ENCODE measurements at places on chromosomes 7 and 10. TPM values are rescaled to one million over a fixed set of nuclear protein-coding genes. Genes with fewer than 3 reads are reported as not detected.

The NUTM2E gene
- not detected for total RNA-seq

- DNase-seq, result peak; percentile 30
These were observed 51.4 kb downstream of the C10orf67 start for GRCh38 chr10:23293145-23293724.

DNA sequence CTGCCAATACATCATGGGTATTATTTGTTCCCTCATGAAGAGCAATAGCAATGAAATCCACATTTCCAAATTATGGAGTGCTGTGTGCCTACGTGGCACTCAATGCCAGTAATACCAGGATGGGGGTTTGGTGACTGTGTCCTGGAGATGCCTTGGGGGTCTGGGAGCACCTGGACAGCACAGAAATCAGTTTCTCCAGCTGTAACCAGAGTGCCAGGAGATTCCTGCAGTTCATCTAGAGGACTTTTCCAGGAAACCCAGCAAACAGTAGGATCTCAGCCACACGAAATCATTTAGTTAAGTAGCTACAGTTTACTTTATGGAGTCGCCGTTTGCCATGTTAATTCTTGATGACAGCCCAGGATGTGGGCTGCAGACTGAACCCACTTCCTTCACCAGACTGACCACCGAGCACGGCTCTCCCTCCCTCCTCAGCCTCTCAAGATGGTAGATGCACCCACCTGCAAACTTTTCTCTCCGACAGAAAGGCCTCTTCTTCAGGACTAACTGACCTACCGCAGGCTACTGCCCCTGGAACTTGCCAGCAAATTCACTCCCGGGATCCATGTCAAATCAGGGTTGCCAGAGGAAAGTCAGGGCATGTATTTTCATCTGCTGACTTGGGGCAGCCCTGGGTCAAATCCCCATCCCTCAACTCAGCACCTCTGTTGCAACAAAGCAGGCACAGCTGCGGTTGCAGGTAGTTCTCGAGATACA lies 30.3 kb downstream of the MKI67 start:
- no peak for DNase-seq

- no peak for DNase-seq
These were observed 369.7 kb upstream of the NPVF start for GRCh38 chr7:25597946-25598345.

DNA sequence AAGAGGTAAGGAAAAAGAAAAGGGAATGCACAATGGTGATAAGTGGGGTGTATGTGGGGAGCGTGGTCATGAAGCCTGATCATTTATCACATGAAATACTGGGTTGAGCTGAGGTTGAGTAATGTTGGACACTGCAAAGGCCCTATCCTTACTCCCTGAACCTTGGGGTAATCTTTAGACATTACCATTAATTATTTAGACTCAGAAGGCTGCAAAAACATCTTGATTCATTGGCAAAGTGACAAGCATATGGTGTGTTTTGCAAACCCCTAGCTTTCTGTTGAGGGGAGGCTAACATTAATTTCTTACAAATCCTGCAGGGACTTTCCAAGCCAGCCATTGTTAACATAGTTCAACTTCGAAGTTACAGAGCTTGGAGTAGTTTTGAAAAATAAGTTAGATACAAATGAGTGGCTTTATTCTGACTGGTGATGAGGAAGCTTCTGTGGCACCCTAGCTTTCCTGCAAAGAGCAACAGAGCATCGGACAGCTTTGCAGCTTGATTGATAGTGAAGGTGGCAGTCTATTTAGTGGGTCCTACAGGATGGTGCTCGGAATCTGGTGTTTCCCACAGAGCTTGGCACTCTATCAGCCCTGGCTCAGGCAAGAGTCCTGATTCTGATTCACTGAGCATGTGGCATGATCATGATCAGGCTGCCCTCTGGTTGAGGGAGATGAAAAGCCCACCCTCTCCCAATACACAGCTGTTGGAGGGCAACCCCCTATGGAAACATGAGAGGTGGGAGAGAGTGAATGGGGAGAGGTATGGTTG lies 153.7 kb upstream of the NPVF start:
- no peak for DNase-seq

- peak; percentile 30 for DNase-seq
These were observed 53.5 kb downstream of the ABLIM1 start for GRCh38 chr10:114604357-114605130.

- DNase-seq, result no peak
These were observed 311.9 kb downstream of the LRMDA start for GRCh38 chr10:75743291-75743778.

The GNGT1 gene
- total RNA-seq, result not detected

The ZNF488 gene
- 0.18 TPM for total RNA-seq

The MMP21 gene
- 0.09 TPM for total RNA-seq

GRCh38 chr10:46293832-46294640 lies 7.2 kb downstream of the ANTXRL start:
- DNase-seq, result no peak

DNA sequence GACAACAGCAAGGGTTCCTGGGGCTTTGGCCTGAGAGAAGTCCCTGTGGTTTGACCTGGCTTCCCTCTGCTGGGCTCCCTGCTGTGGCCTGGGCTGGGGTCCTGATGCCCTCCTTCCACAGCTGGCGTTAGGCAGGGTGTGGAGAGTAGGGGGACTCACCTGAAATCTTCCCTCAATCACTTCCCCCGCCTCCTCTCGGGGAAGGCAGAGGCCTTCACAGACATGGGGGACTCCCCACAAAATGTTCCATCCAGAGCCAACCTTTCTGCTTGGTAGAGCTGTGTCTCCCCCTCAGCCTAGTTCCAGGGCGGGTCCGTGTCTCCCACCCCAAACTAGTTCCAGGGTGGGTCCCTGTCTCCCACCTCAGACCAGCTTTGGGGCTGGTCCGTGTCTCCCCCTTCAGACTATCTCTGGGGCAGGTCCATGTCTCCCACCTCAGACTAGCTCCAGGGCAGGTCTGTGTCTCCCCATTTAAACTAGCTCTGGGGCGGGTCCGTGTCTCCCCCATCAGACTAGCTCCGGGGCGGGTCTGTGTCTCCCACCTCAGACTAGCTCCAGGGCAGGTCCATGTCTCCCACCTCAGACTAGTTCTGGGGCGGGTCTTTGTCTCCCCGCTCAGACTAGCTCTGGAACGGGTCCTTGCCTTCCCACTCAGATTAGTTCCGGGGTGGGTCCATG lies 2.2 kb downstream of the PVRIG start:
- no peak for DNase-seq

The CYP3A5 gene
- 1.1 TPM for total RNA-seq

DNA sequence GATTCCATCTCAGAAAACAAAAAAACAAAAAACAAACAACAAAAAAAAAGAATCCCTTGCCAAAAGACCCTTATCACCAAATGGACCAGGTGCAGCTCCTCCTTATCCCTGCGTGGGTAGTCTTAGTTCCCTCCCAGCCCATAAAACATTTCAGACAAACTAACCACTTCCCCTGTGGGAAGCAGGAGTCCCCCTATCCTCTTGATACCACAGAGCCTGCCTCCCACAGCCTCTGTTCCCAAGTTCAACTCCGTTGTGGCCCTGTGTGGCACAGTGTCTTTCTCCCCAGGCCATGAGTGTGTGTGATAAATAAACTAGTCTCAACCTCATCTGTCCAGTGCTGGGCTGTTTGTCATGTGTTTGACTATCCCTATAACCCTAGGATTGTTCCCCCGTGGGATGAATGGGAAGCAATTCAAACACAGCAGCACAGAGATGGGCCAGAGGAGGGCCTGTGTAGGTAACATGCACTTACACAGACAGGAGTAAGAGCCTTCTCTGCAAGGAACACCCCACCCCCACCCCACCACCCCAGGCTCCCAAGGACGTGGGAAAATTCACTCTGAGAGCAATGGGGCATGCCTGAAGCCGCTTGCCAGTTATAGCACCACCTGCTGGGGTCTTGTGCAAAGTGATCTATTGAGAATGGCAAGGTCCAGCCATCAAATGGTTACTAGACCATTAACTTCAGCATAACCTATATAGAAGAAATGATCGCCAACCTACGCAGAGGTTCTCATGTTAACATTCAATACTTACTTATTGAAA lies 147.1 kb upstream of the GHITM start:
- no peak for DNase-seq

- no peak for DNase-seq
These were observed 18.7 kb downstream of the FRMD4A start for GRCh38 chr10:14312014-14312413.

DNA sequence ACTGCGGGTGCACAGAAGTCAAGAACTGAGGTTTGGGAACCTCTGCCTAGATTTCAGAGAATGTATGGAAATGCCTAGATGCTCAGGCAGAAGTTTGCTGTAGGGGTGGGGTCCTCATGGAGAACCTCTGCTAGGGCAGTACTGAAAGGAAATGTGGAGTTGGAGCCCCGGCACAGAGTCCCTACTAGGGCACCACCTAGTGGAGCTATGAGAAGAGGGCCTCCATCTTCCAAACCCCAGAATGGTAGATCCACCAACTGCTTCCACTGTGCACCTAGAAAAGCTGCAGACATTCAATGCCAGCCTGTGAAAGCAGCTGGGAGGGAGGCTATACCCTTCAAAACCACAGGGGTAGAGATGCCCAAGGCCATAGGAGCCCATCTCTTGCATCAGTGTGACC lies 1336.0 kb upstream of the CELF2 start:
- no peak for DNase-seq
